ENCODE measurements at places on chromosomes 7 and 10. TPM values are rescaled to one million over a fixed set of nuclear protein-coding genes. Genes with fewer than 3 reads are reported as not detected.

- DNase-seq, result no peak
Measured at GRCh38 chr10:173741-174140, 38.5 kb downstream of the ZMYND11 start.

Gene ADAP1
- 5.4 TPM for polyA plus RNA-seq

- DNase-seq, result no peak
Measured at GRCh38 chr10:71332466-71332865, 13.4 kb downstream of the SLC29A3 start.

Gene UCMA
- not detected for polyA plus RNA-seq

Gene NAT16
- 0.64 TPM for polyA plus RNA-seq

Gene GRID2IP
- polyA plus RNA-seq, result 0.06 TPM

DNA sequence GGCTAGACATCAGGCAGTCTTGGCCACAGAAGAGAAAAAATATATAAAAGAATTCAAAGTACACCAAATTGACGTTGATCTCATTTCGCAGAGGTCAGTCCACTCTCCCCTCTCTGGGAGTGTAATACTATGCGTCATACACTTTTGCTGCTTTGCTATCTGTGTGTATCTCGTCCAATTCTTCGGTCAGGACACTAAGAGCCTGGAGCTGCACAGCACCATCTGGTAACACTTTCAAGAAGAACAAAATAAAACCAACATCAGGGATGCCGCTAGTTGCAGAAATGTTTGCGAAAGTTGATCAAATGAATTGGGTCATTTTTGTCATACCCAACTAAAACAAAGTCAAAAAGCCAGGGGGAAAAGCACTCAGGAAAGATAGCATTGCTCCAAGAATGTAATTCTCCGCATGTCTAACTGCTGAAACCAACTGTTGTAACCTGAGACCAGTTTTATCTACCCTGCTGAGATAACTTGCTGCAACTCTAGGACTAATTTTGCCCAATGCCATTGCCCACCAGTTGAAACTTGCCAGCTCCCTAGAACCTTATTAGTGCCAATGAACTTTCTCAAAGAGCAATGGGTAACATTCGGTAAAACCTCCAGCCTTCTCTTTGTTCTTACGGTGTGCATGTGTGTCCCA is 23.0 kb downstream of the TMEM176A start:
- no peak for DNase-seq

DNA sequence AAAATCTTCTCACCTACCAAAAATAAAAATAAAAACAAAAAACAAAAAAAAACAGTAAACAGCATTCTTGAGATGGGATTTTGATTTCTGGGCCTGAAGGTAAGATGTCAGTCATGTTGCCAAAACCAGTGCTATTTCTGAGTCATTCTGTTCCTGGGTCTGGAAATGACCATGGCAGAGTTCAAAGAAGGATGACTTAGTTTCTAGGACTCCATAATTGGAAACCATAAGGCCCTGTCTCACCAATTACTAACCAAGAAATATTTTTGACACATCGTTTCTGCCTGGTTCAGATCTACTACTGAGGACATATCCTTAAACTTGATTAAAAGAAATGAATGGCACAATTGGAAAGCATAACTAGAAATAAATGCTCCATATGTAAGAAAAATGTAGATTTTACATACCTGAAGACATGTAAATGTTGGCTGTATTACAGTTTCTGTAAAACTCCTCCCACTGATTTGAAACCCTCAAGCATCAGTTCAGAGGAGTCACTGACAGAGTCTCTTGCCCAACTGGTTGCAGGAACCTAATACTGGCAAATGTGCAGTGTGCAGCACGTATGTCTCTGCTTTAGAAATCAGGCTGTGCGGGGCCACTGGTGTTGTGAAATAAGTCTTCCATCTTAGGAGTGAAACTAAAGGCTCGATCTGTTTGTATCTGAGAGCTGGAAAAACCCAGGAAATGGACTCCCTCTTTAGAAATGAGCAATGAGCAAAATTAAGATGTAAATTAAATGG is 84.8 kb upstream of the EGR2 start:
- no peak for DNase-seq

- no peak for DNase-seq
Measured at GRCh38 chr7:132654150-132654549, 77.9 kb upstream of the PLXNA4 start.

- no peak for DNase-seq
Measured at GRCh38 chr7:41103331-41103730, 599.6 kb downstream of the INHBA start.

DNA sequence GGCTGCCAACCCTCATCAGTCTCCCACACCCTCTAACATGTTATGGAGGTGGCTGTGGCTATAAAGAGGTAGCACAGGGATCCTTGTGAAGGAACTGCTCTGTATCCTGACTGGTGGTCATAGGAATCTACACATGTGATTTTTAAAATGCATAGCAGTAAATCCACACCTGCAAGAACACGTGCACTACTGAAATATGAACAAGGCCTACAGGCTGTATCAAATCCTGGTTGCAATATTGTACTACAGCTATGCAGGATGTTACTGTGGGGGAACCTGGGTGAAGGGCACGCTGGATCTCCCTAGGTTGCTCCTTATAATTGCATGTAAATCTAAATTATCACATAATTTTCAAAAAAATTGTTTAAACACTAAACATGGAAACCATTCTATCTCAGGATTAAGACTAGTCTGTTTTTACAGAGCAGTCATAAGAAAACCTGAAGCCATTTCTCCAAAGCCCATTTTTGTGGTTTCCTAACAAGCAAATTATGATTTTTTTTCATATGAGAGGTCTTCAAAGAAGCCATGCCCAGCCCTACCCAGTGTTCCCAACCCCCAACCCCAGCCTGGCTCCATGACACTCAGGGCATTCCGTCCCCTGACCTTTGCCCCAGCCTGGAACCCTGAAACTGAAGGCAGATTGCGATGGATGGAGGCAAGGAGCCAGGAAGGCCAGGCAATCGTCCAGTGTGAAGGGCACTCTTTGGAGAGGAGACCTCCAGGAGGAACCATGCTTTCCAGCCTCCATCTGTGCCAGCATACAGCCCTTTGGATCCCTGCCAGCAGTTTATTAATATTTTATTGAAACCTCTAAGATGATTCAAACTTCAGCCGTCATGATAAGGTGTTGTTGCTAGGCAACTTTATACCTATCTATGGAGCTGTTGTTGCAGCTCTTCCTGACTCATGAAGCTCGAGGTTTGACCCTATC is 161.0 kb downstream of the GRID1 start:
- no peak for DNase-seq

- no peak for DNase-seq
Measured at GRCh38 chr10:97608991-97609561, 19.6 kb downstream of the C10orf62 start.

Gene TLX1
- polyA plus RNA-seq, result 0.02 TPM

Gene HPSE2
- polyA plus RNA-seq, result not detected

Gene CCAR1
- polyA plus RNA-seq, result 27.5 TPM

DNA sequence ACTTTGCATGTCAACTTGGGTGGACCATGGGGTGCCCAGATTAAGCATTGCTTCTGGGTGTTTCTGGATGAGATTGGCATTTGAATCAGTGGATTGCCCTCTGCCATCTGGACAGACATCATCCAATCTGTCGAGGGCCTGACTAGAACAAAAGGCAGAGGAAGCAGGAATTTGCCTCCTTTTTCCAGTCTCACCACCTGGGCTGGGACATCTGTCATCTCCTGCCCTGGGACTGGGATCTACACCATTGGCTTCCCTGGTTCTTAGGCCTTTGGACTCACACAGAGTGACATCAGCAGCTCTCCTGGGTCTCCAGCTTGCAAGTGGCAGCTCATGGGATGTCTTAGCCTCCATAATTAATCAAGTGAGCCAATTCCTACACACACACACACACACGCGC is 10.3 kb downstream of the SLC13A4 start:
- DNase-seq, result no peak

- DNase-seq, result no peak
Measured at GRCh38 chr7:73802459-73802858, 28.3 kb upstream of the CLDN4 start.

GRCh38 chr7:81616951-81617350 is 152.9 kb downstream of the HGF start:
- DNase-seq, result no peak

Gene PDE6C
- not detected for polyA plus RNA-seq

DNA sequence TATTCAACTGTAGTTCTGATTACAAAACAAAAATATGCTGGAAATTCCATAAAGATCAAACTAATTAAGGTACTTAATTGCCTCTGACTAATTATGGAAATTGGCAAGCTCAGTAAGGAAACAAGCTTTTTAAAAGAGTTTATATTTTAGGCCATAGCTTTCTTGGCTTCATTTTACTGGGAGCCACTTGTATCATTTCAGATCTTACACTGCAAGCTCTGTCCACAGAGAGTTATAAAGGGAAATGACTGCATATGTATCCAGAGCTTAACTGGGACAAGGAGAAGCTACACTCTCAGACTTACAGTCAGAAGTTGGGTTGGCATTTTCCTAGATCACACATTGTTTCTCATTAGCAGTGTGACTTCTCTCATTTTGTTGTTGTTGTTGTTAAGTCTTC is 92.4 kb downstream of the LRRN3 start:
- no peak for DNase-seq

DNA sequence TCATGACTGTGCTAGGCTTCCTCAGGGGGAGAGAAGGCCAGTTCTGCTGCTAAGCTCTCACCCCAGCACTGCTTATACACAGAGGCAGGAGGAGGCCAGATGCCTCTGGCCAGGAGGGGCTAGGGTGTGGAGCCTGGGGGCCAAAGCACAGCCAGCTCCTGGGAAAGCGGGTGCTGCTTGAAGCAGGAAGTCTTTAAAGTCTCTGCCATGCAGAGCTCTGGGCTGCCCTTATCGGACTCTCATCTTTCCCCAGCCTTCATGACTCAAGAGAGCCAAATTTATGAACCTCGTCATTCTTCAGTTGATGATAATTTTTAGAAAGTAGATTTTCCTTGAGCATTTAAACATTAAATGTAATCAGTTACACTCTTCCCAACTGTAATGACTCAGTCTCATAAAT is 11.2 kb upstream of the TSPAN14 start:
- peak; percentile 50 for DNase-seq

Gene OGDHL
- 25.4 TPM for polyA plus RNA-seq

Gene HOGA1
- 4.8 TPM for polyA plus RNA-seq

DNA sequence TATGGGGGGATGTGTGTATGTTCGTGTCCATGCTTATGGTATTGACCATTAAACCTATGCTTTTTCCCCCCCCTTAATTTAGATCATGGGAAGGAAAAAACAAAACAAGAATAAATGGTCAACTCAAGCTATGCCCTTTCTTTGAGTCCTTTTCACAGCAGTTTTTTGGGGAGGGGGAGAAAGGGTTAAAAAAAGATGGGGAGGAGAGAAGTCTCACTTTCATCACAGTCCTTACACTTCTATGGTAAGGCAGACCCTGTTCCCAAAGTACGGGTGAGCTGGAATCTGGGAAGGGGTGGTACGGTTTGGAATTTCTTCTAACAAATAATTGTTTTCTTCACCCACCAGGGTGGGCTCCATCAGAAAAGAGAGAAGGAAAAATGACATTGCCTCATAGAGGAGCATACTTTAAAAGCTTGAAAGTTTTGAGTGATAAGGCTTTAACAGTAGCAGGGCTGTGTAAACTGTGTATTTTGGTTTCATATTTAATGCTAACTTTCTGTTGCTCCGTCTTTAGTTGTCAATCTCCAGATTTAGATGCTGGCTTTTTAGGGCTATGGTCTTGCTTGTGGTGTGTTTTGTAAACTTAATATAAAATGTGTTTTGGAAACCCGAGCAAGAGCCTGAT is 180.1 kb downstream of the TCF7L2 start:
- no peak for DNase-seq

- DNase-seq, result no peak
Measured at GRCh38 chr7:45055594-45056219, 33.1 kb downstream of the NACAD start.

DNA sequence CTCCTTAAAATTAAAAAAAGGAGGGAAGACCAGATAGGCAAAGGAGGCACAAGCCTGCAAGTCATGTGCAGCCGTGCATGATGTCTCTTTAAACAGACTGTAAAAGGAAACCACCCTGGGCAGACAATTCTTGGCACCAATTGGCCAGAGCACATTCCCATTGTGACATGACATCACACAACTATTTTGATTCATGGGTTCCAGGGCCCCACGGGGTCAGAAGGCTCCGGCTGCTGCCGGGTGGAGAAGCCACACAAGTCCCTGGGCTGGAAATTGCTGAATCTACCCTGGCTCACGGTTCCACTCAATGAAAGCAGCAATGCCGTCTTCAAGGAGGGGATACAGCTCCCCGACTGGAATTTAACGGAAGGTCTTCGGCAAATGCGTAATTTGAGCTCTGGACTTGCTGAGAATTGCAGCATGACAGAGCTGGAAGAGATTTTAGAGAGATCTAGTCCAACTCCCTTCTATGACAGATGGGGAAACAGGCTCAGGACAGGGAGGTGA is 140.5 kb downstream of the PRKAG2 start:
- DNase-seq, result peak; percentile 76

Gene KCNIP2
- 1.8 TPM for polyA plus RNA-seq

DNA sequence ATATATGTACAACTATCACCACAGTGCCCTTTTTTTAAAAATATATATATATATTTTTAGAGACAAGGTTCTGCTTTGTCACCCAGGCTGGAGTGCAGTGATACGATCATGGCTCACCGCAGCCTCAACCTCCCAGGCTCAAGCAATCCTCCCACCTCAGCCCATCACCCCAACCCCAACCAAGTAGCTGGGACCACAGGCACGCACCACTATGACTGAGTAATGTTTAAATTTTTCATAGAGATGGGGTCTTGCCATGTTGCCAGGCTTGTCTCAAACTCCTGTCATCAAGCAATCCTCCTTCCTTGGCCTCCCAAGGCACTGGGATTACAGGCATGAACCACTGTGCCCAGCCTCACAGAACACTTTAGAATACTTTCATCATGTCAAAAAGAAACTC is 234.9 kb downstream of the SH2D4B start:
- no peak for DNase-seq

Gene ABCC2
- 0.48 TPM for polyA plus RNA-seq

DNA sequence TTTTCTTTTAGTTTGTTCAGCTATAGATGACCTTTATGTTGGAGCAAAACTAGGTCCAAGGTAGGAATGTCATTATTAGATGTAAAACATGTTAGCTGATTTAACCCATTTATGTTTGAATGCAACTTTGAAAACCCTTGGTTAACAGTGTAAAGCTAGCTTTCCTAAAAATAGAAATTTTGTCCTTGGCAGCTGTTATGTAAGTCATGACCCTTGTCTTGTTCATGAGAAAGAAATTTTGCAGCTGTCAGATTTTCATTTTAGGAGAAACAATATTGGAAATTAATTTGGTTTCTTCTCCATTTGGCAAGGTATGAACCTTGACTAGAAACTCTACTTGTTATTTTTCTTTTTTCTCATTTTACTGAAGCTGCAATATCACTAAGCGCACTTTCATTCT is 23.9 kb upstream of the CCAR1 start:
- DNase-seq, result no peak

DNA sequence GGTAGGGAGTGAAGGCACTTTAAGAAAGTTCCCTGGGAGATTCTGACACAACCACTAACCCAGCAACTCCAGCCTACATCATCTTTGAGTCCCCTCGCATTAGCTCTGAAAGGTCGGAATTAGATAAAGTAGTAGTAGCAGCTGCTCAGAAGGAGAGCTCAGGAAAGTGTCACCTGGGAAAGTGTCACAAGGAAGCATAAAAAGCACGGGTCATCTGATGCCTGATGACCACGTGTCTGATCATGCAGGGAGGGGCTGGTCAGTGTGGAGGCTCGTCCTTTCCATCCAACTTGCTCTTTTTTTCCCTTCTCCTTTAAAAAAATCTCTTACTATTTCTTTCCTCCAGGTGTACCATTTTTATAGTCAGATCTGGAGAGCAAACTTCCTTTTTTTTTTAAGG is 47.1 kb upstream of the PDCD4 start:
- no peak for DNase-seq

- no peak for DNase-seq
Measured at GRCh38 chr7:14309432-14309831, 320.0 kb upstream of the ETV1 start.

GRCh38 chr7:79465551-79465950 is 12.1 kb upstream of the MAGI2 start:
- no peak for DNase-seq

Gene FAM25C
- polyA plus RNA-seq, result not detected
